ENCODE measurements at places on chromosomes 5 and 9. TPM values are rescaled to one million over a fixed set of nuclear protein-coding genes. Genes with fewer than 3 reads are reported as not detected.

The IFNA13 gene
- total RNA-seq: not detected

The LCN12 gene
- 0.58 TPM for total RNA-seq

The RANBP17 gene
- 7.5 TPM for total RNA-seq

The ASPN gene
- not detected for total RNA-seq

The GRIN1 gene
- total RNA-seq: 0.39 TPM

The DHX29 gene
- total RNA-seq: 7.3 TPM

The SLC25A48 gene
- total RNA-seq: not detected

The GOLGA1 gene
- 5.4 TPM for total RNA-seq

The MOB3B gene
- 3.1 TPM for total RNA-seq

The SHOC1 gene
- not detected for total RNA-seq

The BTNL3 gene
- not detected for total RNA-seq

The CRB2 gene
- total RNA-seq: 0.78 TPM

The PKD2L2 gene
- not detected for total RNA-seq

The PPP1R26 gene
- 41.0 TPM for total RNA-seq

The PCDHB10 gene
- not detected for total RNA-seq

The SNX30 gene
- total RNA-seq: 3.2 TPM

The PCDHA8 gene
- total RNA-seq: not detected

The SUSD3 gene
- 4.5 TPM for total RNA-seq

The APBA1 gene
- 2.7 TPM for total RNA-seq

The ISL1 gene
- 15.3 TPM for total RNA-seq

The NDOR1 gene
- total RNA-seq: 19.0 TPM

Measured in HT-29 (cell line).